ENCODE measurements at places on chromosomes 13 and 19.

GRCh38 chr19:33473653-33474305, 47.8 kb downstream of the PEPD start:
- DNase-seq: no peak

DNA sequence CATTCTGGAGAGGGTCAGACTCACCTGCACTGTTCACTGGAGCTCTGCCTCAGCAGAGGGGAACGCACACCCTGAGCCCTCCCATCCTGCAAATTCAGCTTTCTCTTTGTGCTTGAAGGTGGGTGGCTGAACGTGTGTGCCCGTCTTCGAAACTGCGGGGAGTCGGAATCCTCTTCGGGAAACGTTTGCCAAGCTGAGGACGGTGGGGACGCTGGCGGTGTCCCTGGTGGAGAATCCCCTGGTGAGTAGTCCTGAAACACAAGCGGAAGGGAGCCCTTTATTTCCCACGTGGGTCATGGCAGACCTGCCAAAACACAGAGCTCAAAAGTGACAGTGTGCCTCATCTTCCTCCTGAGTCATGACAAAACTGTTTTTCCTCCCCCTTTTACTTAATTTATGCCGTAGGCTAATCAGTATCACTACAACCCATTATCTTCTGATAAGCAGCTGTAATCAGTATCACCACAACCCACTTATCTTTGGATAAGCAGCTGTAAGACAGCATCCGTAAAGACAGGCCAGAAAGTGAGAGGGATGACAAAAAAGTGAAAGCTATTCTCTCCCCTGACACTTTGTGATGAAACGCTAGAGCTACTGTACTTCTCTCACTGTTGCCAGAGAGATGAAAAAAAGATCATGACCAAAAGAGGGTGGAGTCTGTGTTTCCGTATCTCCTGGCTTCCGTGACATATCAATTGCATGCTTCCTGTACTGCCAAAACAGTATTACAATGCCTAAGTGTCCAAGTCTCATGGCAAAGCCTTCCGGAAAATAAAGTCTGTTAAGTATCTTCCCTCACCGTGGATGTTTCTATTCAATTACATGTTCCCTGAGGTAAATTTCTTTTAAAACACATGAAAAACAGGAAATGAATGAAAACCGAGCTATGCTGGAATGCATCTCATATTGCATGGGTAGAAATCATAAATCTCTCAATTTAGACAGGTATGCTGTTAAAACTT, 155.5 kb downstream of the TBC1D4 start:
- no peak for DNase-seq

- no peak for DNase-seq
Observed at GRCh38 chr19:55801416-55801815, 30.4 kb downstream of the NLRP11 start.

DNA sequence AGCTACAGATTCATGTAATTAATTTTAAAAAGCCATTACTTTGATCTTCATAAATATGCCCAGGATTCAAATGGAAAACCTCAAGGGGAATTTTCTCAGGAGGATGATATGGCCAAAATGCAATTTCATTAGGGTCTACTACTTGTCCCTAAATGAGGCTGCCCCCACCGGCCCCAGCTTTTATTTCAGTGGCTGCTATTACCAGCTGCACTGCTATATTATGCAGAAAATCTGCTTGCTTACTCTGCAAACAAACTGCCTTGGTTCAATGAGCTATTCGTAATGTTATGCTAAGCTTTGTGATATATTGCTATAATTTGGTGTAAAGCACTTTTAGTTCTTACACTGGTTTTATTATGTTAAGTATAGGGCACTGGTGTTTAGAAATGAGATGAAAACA, 137.3 kb upstream of the TMTC4 start:
- no peak for DNase-seq

- DNase-seq: no peak
Observed at GRCh38 chr19:39831679-39832078, 2.3 kb downstream of the DYRK1B start.

DNA sequence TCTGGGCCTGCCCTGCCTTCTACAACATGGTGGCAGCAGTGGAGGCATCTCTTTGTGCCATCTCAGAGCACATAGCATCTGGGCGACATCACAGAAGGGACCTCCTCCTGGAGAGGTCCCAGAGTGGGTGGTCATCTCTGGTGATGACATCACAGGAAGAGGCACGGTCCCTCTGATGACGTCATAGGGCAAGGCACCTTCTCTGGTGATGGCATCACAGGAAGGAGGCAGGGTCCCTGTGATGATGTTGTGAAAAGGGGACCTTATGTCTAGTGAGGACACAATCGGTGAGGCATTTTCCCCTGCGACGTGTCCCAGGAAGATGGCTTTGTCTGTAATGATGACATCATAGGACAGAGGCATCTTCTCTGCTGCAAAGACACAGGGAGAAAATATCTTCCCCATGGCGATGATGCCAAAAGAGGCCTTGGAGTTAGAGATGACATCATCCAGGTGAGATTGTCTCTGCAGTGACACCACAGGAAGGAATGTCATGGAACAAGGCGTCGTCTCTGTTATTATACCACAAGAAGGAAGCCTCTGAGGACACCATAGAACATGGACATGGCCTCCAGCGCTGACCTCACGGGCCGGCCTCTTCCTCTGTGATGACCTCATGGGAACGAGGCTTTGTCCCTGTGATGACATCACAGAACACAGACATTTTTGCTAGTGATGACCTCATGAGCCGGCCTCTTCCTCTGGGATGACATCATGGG, 10.7 kb downstream of the SHISA7 start:
- no peak for DNase-seq

DNA sequence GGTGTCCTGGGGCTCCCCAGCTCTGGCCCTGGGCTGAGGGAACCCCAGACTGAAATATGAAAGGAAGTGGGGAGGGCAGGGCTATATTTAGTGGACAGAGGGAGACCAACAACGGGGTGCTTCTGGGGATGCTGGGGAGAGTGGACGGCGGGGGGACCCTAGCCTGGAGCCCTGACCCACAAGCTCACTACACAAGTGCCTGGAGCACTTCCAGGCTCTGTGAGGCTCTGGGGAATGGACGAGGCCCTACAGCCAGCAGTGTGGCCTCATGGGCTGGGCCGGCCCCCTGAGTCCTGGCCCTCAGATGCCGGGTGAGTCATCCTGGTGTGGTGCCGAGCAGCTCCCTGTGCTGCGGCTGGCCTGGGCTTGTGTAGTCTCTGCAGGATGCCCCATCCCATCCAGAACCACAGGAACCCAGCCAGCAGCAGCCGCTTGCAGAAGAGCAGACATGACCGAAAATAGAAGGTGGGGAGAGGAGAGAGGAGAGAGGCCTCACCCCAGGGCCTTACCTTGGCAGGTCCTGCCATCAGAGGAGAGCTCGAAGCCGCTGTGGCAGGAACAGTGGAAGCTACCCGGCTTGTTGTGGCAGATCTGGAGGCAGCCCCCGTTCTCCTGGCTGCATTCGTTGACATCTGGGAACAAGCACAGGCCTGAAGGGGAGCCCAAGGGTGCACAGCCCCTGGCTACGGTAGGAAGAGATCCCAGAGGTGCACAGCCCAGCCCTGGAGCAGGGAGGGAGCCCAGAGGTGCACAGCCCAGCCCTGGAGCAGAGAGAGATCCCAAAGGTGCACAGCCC, 26.1 kb downstream of the GAS6 start:
- DNase-seq: no peak

DNA sequence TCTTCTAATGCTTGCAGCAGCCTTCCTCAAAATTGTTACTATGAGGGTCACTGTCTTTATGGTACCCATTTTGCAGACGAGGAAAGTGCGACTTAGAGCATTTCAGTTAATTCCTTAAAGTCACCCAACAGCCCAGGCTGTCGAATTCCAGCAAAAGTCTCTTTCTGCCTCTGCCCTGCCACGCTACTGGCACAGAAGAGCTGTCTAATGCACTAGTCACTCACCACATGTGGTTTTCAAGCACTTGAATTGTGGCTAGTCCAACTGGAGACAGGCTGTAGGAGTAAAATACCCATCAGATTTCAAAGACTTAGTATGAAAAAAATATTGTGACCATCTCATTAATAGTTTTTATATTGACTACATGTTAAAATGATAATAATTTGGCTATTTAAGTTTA, 1.7 kb downstream of the FPR1 start:
- DNase-seq: no peak

- no peak for DNase-seq
Observed at GRCh38 chr13:43433691-43434141, 353.1 kb downstream of the ENOX1 start.

- DNase-seq: no peak
Observed at GRCh38 chr13:73288596-73288995, 229.8 kb downstream of the KLF5 start.

GRCh38 chr19:1088416-1089010, 6.7 kb downstream of the POLR2E start:
- no peak for DNase-seq

GRCh38 chr13:28585561-28585960, 73.4 kb upstream of the POMP start:
- no peak for DNase-seq

- DNase-seq: peak; percentile 91
Observed at GRCh38 chr19:47243776-47244547, 12.4 kb upstream of the CCDC9 start.

DNA sequence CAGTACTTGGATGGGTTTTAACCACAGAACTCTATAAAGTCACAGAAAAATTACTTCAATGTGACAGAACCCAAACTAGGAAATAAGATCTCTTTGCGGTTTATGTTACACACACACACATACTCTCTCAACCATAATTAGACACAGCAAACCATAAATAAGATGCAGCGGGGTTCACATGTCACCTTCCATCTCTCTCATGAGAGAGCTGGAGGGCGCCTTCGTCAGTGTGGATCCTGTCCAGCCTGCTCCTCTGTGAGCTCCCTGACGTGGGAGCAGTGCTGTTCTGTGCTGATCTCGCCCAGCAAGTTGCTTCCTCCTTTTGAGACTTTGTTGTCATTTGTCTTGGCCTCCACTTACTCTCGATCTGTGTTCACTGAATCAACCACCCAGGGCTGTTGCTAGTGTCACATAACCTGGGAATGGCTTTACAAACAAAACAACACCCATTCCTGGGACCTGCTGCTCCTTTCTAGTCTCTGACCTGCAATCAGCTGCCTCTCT, 204.9 kb upstream of the KL start:
- no peak for DNase-seq

DNA sequence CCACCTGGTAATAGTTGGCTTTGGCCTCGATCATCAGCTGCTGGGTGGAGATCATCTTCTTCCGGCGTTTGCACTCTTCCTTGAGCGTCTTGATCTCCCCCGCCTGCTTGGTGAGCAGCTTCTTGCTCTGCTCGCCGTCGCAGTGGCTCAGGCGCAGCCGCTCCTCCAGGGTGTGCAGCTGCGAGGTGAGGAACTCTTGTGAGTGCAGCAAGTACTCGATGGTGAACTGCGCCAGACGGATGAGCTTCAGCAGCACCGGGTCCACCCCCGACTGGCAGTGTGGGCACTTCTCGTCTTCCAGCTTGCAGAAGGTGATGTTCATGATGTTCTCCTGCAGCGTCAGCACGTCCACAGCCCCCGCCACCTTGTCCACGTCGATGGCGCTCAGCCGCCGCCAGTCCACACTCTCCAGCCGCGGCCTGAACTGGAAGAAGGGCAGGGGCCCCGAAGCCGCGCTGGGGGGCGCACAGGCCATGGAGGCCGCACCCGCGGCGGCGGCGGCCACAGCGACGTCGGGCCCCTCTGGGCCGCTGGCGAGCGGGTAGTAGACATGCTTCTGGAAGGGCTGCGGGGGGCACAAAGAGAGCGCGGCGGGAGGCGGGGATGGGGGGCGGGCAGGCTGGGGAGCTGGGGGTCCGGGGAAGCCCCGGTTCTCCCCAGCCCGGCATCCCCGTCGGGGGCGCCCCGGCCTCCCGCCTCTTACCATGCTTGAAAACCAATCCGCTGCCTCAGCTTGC, 3.0 kb downstream of the DZIP1 start:
- DNase-seq: no peak

DNA sequence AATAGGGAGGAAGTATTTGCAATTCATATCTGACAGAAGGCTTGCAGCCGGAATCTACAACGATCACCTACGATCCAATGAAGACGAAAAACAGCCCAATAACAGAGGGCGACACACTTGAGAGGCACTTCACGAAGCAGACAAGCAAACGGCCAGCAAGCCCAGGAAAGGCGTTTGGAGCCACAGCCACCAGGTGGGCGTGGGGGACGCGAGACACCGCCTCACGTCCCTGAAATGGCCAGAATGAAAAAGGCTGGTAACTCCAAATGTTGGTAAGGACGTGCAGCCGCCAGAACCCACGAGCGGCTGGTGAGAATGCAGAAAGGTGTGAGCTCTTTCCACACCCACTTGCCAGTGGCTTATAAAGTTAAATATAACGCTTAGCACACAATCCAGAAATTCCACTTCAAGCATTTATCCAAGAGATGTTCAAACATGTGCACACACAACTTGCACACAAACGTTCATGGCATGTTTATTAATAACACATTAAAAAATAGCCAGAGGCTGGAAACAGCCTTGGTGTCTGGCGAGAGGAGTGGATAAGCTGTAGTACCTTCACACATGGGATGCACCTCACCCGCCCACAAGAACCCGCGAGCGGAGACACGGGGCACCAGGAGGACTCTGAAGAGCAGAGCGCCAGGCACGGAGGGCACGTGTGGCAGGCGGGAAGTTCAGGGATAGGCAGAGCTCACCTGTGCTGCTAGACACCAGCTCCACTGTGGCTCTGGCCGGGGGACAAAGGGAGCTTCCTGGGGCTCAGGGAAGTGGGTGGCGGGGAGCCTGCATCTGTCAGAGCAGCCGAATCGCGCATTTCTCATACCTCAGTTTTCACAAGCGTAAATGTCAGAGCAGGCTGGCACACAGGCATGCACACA, 89.3 kb downstream of the SPACA7 start:
- DNase-seq: no peak

- no peak for DNase-seq
Observed at GRCh38 chr13:114037674-114038073, 63.8 kb upstream of the C13orf46 start.

Measured in neuronal stem cell (in vitro differentiated cells).